T1000 (cell line): ENCODE measurements at places on chromosomes 1 and 21.

DNA sequence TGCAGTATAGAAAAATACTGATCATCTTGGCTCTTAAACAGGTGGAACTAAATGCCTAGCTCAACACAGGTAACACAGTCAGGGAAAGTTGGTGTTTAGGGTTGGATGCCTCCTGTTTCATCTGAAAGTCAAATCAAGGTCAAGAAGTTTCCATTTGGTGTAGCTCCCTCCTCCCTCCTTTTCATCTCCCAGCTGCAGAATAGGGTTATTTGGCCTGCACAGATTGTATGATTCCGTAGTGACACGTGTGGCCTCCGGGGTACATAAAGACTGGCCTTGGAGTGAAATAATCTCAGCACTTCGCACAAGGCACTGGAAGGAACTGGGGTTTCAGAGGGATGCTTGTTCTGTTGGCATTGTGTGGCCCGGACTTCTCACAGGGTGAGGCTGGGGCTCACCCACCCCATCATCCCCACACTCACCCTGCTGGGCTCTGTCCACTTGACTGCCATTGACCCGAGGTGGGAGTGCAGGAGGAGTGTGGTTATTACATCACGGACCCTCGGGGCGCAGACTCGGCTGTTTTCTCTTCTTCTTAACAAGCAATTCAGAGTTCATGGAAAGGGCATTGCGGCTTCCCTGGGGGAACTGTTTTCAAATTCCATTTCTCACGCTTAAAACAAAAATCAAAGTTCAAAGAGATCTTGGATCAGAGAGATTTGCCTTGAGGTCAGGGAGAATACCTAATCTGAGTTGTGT is 18.4 kb downstream of the IGSF5 start:
- no peak for DNase-seq

GRCh38 chr1:91621907-91622306 is 121.3 kb downstream of the CDC7 start:
- DNase-seq, result no peak

DNA sequence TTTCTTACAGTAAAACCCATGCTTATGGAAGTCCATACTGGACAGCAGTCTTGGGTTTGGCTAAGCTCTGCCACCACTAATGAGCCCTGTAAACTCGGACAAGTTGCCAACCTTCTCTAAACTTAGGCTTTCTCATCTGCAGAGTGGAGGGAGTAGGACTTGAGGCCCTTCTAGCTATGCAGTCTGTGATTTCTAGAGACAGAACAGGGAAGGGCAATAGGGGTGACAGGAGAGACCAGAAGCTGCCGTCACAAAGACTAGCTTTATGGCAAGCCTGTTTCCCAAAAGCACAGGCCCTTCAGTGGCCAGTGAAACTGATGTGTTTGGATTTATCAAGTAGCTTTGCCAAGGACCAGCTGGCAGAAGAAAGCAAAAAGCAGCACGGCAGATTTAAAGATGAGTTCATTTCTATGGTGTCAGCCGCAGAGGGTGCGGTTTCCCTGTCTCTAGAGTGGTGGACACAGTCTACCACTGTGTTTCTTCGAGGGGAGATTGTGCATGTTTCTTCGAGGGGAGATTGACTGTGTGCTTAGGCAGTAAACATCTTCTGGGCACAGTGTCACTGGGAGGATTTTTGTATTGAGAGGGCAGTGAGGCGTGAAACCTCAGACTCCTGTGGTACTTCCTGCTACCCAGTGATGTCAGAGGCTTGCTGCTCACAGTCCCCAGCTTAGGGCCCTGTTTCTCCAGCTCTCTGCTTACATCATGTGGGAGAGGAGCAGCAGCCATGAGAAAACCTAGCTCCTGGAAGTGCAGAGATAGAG is 119.0 kb downstream of the ROR1 start:
- DNase-seq, result no peak

DNA sequence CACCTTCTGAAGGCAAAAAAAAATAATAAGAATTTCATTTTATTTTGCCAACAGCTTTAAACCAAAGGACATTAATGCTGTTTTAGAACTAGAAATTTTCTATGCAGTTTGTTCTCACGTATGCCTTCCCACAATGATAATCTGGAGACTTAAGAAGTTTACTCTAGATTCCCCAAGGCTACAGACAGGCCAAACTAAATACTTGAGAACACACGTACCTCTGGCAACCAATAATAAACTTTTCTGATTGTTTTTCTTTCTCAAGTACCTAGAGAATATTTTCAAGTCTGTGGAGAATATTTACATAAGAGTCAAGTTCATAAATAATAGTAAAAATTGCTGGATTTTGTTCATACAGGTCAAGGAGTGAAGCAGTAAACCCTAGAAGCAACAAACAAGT is 15.9 kb downstream of the CLDN8 start:
- no peak for DNase-seq

- DNase-seq, result peak; percentile 70
Measured at GRCh38 chr1:7469255-7469938, 301.7 kb upstream of the VAMP3 start.

- DNase-seq, result no peak
Measured at GRCh38 chr21:36450511-36450910, 29.4 kb downstream of the CLDN14 start.

DNA sequence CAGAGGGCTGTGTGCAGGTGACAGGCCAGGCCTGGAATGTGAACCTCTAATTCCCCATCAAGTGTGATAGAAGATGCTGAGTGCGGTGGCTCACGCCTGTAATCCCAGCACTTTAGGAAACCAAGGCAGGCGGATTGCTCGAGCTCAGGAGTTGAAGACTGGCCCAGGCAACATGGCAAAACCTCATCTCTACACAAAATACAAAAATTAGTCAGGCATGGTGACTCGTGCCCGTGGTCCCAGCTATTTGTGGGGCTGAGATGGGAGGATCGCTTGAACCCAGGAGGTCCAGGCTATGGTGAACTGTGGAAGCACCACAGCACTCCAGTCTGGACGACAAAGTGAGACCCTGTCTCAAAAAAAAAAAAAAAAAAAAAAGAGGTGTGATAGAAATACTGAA is 40.1 kb upstream of the PUM1 start:
- no peak for DNase-seq

DNA sequence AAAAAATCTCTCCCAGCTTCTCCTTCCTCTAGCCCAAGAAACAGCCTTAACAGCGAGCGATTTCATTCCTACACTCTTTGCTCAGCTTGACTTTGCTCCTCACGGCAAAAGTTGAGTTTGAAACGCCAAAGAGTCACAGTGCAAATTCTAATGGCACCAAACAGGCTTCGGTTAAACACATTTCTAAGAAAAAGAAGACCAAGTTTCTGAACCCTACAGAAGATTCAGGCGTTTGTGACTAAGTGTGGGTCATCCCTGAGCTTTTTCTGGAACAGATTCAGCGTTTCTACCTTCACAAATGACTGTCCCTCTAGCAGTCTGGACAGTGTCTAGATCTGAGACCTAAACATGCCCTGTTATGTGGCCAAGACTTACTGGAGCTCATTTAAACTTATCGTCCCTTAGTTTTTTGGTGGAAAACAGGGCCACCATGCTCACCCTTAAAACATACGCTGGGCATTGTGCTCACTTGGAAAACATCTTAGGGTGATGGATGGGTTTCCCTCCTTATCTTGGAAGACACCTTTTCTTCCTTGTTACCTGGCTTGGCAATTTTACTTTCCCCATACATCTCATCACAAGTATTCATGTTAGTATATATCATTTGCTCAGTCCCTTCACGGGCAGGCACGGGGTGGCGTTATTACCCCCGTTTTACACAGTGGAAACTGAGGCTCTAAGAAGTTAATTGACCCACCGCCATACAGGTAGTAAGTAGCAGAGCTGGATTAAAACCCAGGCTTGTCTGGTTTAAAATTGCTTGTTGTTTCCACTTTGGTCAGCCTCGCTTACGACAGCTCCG is 1.0 kb downstream of the C1orf198 start:
- DNase-seq, result no peak

- no peak for DNase-seq
Measured at GRCh38 chr1:147840909-147841308, 61.7 kb upstream of the GJA8 start.

- DNase-seq, result no peak
Measured at GRCh38 chr1:116763787-116764465, 9.7 kb downstream of the CD2 start.

DNA sequence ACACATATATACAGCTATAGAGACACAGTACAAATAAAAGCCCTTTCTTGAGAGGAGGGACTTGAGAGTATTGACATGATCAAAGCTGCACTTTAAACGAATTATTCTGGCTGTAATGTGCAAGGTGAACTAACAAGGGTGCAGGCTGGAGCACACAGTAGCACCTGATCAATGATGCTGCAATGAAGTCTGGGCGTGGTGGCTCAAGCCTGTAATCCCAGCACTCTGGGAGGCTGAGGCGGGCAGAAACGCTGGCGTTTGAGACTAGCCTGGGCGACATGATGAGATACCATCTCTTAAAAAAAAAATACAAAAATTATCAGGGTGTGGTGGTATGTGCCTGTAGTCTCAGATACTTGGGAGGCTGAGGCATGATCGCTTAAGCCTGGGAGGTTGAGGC is 14.1 kb upstream of the CTH start:
- DNase-seq, result no peak

- no peak for DNase-seq
Measured at GRCh38 chr1:47975302-47975921, 21.8 kb downstream of the TRABD2B start.

DNA sequence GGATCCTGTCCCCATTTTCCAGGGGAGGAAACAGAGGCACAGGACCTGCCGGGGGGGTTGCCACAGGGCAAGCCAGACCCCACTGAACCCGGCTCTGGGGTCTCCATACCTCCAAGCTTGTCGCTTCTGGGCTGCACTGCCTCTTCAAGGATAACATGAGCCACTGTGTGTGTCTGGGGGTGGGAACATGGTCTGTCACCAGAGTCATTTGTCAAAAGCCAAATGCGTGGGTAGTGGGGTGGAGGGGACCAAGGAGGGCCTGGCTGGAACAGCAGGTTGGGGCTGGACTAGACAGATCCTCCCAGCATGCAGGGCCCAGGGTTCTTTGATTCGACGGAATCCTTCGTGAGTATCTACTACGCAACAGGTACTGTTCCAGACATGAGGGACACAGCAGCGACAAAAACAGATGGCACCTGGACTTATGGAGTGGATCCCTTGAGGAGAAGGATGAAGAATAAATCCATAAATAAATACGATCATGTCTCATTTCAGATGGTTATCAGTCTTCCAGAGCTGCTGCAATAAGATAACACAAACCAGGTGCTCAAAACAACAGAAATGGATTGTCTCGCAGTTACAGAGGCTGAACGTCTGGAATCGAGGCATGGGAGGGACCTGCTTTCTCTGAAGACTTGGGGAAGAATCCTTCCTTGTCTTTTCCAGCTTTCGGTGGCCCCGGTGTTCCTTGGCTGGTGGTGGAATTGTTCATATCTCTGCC is 28.7 kb downstream of the C1QB start:
- DNase-seq, result no peak
